ENCODE measurements at places on chromosomes 13 and 19.

DNA sequence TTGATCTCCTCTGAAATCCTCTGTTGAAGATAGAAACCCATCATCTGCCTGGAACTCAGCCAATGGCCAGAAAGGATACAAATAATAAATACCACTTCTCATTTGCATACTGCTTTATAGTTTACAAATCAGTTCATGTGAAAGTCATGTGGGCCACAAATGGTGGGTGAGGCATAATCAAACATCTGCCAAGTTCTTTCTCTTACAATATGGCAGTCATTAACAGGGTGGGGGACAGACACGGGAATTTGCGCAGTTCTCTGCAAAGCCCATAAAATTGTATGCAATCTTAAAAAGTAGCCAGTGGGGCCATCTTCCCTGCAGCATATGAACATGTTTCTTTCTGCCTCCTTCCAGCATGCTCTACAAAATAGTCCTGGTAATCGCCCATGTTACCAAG is 59.6 kb downstream of the NUFIP1 start:
- DNase-seq, result no peak

DNA sequence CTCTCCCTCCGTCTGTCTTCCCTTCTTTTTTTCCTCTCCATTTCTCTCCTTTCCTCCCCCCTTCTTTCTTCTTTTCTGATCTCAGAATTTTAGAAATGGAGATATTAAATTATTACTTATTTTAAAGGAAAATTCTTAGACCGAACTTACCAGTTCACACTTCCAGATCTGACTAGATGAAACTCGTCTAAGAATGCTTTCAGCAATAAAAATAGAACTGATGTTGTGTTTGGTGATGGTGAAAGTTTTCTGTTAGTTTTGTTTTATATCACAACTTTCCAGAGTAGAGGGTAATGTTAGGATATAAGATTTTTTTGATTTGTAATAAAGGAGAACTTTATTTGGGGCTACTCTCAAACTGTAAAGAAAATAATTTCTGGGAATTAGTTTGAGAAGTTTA is 29.9 kb downstream of the UCHL3 start:
- DNase-seq, result no peak

GRCh38 chr19:48290771-48291488 is 21.0 kb downstream of the ZNF114 start:
- peak; percentile 40 for DNase-seq

GRCh38 chr13:67763384-67763783 is 533.2 kb upstream of the PCDH9 start:
- DNase-seq, result no peak

GRCh38 chr13:78061806-78062205 is 143.2 kb upstream of the EDNRB start:
- no peak for DNase-seq

GRCh38 chr13:101996954-101997353 is 404.9 kb downstream of the FGF14 start:
- no peak for DNase-seq

GRCh38 chr13:37127691-37128241 is 22.3 kb upstream of the CSNK1A1L start:
- no peak for DNase-seq

DNA sequence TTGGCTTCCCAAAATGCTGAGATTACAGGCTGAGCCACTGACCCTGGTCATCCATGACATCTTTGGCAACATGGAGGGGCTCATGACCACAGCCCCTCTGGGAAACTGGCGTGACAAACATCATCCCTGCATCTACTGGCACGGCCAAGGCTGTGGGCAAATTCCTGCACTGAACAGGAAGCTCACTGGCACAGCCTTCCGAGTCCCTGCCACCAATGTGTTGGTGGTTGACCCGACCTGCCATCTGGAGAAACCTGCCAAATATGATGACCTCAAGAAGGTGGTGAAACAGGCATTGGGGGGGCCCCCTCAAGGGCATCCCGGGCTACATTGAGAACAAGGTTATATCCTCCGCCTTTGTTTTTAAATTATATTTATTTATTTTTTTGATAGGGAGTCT is 8.9 kb upstream of the ACP5 start:
- DNase-seq, result no peak

DNA sequence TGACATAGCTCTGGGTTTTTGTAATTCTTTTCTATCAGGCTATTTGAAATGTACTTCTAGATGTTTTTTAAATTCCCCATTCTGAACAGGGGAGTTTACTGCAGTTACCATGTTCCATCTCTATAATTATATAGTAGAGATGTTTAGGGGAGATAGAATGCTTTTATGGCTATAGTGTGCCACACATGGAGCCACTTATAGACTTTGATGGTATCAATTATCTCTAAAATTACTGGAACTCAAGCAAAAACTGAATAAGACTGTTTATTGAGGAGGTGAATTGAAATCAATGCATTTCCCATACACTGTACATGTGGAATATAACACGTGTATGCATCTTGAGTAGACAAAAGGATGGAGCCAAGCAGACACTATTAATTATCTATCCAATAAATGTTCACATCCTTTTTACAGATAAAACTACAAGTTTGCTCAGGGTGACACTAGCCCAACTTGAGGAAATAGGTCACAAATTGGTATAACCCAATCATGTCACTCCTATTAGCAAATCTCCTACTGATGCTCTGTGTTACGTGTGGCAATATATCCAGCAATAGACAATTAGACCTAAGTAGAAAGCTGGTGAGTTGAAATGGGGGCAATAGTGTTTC is 1882.6 kb downstream of the PCDH9 start:
- no peak for DNase-seq

GRCh38 chr19:52527956-52528351 is 486 bp downstream of the ZNF808 start:
- DNase-seq, result no peak

DNA sequence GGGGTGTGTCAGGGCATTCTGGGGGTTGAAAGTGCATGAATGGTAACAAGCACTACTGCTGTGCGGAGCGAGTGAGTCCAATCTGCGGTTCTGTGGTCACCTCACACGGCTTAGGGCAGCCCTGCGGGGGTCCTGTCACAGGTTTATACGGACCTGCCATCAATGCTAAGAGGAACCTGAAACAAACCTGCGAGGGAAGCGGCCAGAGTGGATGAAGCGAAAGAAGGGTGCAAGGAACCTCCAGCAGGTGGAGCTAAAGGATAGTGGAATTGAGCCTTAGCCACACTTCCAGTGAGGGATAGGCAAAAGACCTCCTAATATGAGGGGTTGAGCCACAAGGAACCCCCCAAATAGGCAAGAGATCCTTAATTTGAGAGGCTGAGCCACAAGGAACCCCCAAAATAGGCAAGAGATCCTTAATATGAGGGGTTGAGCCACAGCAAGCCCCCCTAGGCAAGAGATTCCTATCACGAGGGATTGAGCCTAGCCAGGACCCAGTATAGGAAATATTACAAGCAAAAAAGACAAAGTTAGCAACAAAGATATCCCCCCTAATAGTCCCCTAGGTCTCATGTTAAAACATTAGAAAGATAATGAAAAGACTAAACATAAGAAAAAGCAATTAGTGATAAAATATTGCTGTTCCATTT is 6.3 kb upstream of the ZNF69 start:
- no peak for DNase-seq

GRCh38 chr19:30153326-30154210 is 211.5 kb downstream of the URI1 start:
- peak; percentile 9 for DNase-seq

- no peak for DNase-seq
Observed at GRCh38 chr13:59745392-59745788, 418.3 kb downstream of the DIAPH3 start.

DNA sequence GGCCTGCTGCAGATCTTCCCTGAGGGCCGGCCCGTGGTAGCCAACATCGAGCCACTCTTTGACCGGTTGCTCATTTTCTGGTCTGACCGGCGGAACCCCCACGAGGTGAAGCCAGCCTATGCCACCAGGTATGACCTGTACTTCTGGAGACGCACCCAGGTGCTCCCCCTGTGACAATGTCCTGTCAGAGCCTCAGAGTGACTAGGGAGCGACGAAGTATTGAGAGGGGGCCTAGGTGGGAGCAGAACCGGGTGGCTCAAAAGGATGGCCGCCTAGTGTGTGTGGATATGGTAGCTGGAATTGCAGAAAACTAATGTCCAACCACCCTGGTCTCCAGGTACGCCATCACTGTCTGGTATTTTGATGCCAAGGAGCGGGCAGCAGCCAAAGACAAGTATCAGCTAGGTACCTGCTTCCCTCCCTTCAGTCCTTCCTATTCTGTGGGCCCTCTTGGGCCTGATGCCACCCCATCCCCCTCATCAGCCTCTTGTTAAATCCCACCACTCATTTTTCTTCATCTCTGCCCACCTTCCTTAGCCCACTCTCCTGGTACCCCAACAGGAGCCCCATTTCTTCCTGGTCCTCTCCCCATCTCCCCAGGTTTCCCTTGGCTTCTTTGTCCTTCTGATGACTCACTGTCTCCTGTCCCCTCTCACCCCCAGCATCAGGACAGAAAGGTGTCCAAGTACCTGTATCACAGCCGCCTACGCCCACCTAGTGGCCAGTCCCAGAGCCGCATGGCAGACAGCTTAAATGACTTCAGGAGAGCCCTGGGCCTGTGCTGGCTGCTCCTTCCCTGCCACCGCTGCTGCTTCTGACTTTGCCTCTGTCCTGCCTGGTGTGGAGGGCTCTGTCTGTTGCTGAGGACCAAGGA is 8.4 kb downstream of the EGLN2 start:
- no peak for DNase-seq

- no peak for DNase-seq
Observed at GRCh38 chr13:106494936-106495335, 40.5 kb downstream of the EFNB2 start.

- DNase-seq, result no peak
Observed at GRCh38 chr19:52191389-52191788, 1.5 kb downstream of the PPP2R1A start.

- no peak for DNase-seq
Observed at GRCh38 chr19:5627395-5627904, 4.6 kb downstream of the SAFB start.

GRCh38 chr13:29520671-29521070 is 74.8 kb downstream of the SLC7A1 start:
- no peak for DNase-seq

DNA sequence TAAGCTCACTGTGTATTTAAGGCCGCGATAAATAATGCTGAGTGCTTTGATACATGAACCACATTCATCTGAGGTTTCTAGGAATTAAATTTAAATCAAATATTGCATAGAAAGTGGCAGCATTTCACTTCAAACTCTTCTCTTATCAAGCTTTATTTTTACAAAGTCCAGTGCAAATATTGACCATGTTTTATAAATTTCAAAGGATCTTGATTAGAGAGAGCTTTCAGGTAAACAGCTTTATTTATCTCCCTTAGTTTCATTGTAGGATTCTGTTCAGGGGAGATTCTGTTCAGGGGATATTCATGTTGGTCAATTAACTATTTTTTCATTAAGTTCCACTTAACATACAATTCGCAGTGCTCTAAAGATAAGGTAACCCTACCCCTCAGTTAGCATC is 249.7 kb upstream of the IRS2 start:
- DNase-seq, result no peak

GRCh38 chr13:101307181-101307701 is 109.1 kb downstream of the NALCN start:
- no peak for DNase-seq

GRCh38 chr13:78102121-78102677 is 183.6 kb upstream of the EDNRB start:
- DNase-seq, result no peak

GRCh38 chr19:54011507-54012211 is 20.2 kb downstream of the CACNG6 start:
- no peak for DNase-seq

DNA sequence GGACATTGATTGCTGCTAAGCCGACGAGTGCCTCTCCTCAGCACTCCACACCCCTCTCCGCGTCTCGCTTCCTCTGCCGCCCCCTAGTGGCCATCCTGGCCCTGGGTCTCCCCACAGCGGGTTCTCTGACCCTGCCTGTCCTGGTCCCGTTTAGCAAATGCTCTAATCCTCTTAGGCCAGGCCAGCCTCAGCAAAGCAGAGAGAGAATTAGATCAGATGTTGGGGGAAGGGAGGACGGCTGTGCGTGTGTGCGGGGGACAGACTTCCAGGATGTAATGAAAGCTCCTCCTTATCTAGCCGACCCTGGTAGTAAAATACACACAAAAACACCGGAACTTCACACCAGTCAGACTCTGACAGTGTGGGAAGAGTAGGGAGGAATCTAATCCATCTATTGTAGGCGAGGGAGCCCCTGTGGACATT is 4.5 kb downstream of the TPRX2 start:
- peak; percentile 71 for DNase-seq

- no peak for DNase-seq
Observed at GRCh38 chr19:15452111-15453047, 2.6 kb upstream of the WIZ start.

- no peak for DNase-seq
Observed at GRCh38 chr19:9474975-9475374, 23.4 kb downstream of the ZNF560 start.

DNA sequence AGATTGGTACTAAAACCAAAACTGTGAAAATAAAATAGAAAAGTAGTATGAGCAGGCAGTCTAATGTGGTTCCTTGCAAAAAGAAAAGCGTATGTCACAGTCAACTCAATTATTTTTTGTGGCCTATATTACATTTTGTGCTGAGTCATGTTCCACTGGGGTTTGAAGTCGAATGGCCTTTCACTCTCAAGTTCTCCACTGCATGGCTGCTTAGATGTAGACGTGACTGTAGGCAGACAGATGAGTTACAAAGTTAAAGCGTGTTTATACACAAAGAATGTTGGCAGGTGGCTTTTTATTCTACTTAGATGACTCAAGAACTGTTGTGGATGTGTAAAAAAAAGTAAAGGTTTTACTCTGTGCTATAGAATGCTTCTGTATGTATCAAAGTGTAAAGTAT is 133.9 kb downstream of the SLITRK6 start:
- DNase-seq, result no peak

DNA sequence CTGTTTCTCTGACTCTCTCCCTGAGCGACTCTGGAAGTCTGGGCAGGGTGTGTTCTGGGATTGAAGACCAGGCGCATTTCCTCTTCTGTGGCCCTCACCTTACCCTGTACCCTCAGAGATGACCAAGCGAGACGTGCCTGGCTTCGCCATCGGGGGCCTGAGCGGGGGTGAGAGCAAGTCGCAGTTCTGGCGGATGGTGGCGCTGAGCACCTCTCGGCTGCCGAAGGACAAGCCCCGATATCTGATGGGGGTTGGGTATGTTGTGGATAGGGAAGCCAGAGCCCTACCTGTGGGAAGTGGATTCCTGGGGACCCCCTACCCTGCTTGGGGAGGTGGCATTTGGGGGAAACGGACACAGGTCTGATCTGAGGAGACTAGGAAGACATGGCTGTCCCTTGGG is 5.8 kb upstream of the DNM2 start:
- DNase-seq, result no peak

- no peak for DNase-seq
Observed at GRCh38 chr13:50529154-50529882, 314.2 kb downstream of the DLEU7 start.

GRCh38 chr19:45086480-45086879 is 6.5 kb upstream of the PPP1R37 start:
- no peak for DNase-seq

GRCh38 chr13:37906880-37907279 is 37.3 kb upstream of the TRPC4 start:
- no peak for DNase-seq

DNA sequence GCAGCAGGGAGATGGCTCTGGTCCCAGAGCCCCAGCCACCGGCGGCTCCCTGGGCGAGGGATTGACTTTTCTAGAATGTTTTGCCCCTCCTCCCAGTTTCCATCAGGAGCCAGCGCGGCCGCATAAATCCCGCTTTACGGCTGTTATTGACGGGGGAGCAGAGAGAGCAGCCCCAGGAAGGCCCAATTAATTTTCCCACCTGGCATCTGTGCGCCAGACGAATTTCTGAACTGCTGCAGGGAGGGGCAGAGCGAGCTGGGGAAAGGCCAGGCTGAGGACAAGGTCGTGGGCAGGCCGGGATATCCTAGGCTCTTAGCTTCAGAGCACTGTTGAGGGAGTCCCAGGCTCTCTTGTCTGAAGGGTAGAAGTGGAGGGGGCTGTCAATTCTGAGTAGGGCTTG is 24.7 kb downstream of the ZNRF4 start:
- DNase-seq, result no peak

Measured in GM18507 (cell line).